CD4-positive, alpha-beta T cell treated with Interleukin-2 at 100 ng/mL for 4 hours (primary cell): ENCODE measurements at places on chromosomes 7 and 10.

DNA sequence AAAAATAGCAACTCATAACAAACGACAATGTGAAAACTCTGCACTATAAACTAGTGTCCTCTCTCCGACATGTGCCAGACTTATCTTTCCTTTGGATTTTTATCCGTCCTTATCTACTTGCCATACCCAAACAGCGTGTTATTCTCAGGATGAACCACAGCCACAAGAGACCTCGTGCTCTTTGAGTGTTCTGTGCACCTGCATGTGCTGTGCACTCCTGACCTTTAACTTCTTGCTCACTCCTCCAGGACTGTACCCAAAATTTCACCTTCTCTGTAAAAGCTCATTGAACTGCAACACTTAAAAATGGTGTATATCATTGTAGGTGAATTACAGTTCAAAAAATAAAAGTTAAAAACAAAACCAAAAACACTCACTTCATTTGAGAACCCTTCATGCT, 58.0 kb upstream of the SLC35G1 start:
- no peak for DNase-seq

- DNase-seq = no peak
Observed at GRCh38 chr10:74011770-74012169, 13.9 kb downstream of the VCL start.

GRCh38 chr10:66455304-66455703, 470.5 kb upstream of the LRRTM3 start:
- DNase-seq = no peak

DNA sequence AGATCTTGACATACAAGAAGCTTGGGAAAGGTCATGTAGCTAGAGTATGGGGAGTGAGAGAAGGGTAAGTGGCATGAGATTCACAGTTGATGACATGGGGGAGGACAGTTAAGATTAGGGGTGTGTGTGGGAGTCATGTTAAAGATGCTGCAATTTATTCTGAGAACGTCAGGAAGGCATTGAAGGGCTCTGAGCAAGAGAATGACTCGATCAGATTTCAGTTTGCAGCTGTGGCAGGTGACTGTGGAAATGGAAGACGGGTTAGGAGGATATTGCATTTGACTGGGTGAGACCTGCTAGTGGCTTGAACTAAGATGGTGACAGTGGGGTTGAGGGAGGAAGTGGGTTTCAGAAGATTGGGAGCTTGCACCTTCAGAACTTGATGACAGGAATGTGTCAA, 5.6 kb downstream of the CDC123 start:
- no peak for DNase-seq

DNA sequence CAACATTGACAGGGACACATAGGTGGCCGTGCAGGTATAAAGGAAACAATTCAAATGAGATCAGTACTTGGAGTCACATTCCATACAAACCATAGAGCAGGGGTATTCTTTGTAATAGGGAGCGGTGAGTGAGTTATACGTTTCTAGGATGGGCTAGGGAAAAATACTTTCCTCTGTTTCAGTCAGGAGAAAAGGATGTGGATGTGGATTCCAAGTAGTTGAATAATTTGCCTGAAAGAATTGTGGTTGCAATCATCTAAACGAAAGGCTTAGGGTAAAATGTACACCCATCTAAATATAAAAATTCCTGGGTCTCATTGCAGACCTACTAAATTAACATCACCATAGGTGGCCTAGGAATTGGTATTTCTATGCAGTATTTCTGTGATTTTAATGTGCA, 270.7 kb upstream of the IGFBP3 start:
- DNase-seq = no peak

- DNase-seq = no peak
Observed at GRCh38 chr10:23472181-23472580, 33.3 kb downstream of the OTUD1 start.
